A549 treated with GW870086 at 1 μM for 4 hours (cell line): ENCODE measurements at places on chromosomes 4 and X. TPM values are rescaled to one million over a fixed set of nuclear protein-coding genes. Genes with fewer than 3 reads are reported as not detected.

The BGN gene
- total RNA-seq = 0.07 TPM in 1 of 5 replicates, not detected in the others

The RNF128 gene
- 0.05 to 0.06 TPM (median 0.06 TPM) in 3 of 5 replicates, not detected in the others for total RNA-seq

The TCEAL5 gene
- not detected in 5 replicates for total RNA-seq

The PDGFRA gene
- 0.36 to 1.1 TPM (median 0.49 TPM) in 5 replicates for total RNA-seq

The PGAM4 gene
- total RNA-seq = 0.35 to 0.55 TPM (median 0.44 TPM) in 4 of 5 replicates, not detected in the other

The NAT8L gene
- 10.0 to 14.0 TPM (median 13.2 TPM) in 5 replicates for total RNA-seq

The RHOXF1 gene
- not detected in 5 replicates for total RNA-seq

The GNRHR gene
- total RNA-seq = not detected in 5 replicates

The GABRG1 gene
- not detected in 5 replicates for total RNA-seq

The SH3RF1 gene
- 8.5 to 11.4 TPM (median 10.4 TPM) in 5 replicates for total RNA-seq

The TRAM1L1 gene
- 0.40 to 0.70 TPM (median 0.59 TPM) in 5 replicates for total RNA-seq

The DRP2 gene
- total RNA-seq = 0.06 to 0.19 TPM (median 0.16 TPM) in 5 replicates

The EREG gene
- 14.3 to 28.3 TPM (median 21.8 TPM) in 5 replicates for total RNA-seq

The YTHDC1 gene
- total RNA-seq = 28.9 to 37.4 TPM (median 35.6 TPM) in 5 replicates

The STARD8 gene
- total RNA-seq = 1.2 to 2.0 TPM (median 1.8 TPM) in 5 replicates

The TRIM75 gene
- total RNA-seq = not detected in 5 replicates

The FAM47E gene
- total RNA-seq = 0.09 to 0.32 TPM (median 0.22 TPM) in 4 of 5 replicates, not detected in the other

The TRIM60 gene
- not detected in 5 replicates for total RNA-seq

The ACSL4 gene
- 18.3 to 28.0 TPM (median 25.6 TPM) in 5 replicates for total RNA-seq

The CT47B1 gene
- not detected in 5 replicates for total RNA-seq

The MAGEB4 gene
- not detected in 5 replicates for total RNA-seq

The ARMCX4 gene
- total RNA-seq = 0.35 to 0.57 TPM (median 0.50 TPM) in 5 replicates

The ARSD gene
- 11.7 to 14.3 TPM (median 13.7 TPM) in 5 replicates for total RNA-seq

The ARR3 gene
- not detected in 5 replicates for total RNA-seq

The KLF8 gene
- total RNA-seq = 0.02 to 0.16 TPM (median 0.07 TPM) in 4 of 5 replicates, not detected in the other

The NKAP gene
- 6.7 to 7.7 TPM (median 7.3 TPM) in 5 replicates for total RNA-seq

The ARX gene
- 0.39 to 0.93 TPM (median 0.60 TPM) in 5 replicates for total RNA-seq

The GLOD5 gene
- total RNA-seq = not detected in 5 replicates

The GJB1 gene
- 0.12 to 0.13 TPM in 2 of 5 replicates, not detected in the others for total RNA-seq

The FRAS1 gene
- 1.7 to 3.3 TPM (median 2.6 TPM) in 5 replicates for total RNA-seq
